T-helper 17 cell (primary cell): ENCODE measurements at places on chromosomes 7 and 10. TPM values are rescaled to one million over a fixed set of nuclear protein-coding genes. Genes with fewer than 3 reads are reported as not detected.

DNA sequence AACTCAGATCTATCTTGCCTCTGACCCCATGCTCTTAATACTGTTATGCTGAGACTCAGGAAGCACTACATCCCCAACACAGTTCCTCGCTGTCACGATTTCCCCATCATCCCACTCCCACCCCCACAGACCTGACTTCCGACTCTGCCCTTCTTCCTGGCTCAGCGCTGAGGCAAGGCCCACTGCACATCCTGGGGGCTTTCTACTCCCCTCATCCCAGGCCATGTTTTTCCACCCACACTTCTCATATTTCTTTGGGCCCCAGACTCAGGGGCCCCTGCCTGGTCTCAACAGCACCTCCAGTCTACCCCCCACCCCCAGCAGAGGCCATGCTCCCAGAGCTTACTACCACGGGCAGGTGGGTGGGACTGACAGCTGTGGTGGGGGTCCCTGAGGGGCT is 7.7 kb upstream of the NDST2 start:
- no peaks in the 10 kb centered on the region for H3K27me3 ChIP-seq
- no peak overlapping the region for H3K27ac ChIP-seq
- no peak overlapping the region for H3K4me3 ChIP-seq
- peaks cover 10% of the 10 kb centered on the region for H3K4me1 ChIP-seq

- H3K4me1 ChIP-seq = no peaks in the 10 kb centered on the region
- H3K27ac ChIP-seq = no peak overlapping the region
- no peaks in the 10 kb centered on the region for H3K36me3 ChIP-seq
- no peak for DNase-seq
- no peak overlapping the region for H3K4me3 ChIP-seq
Observed at GRCh38 chr7:138398857-138399256, 61.2 kb upstream of the TRIM24 start.

DNA sequence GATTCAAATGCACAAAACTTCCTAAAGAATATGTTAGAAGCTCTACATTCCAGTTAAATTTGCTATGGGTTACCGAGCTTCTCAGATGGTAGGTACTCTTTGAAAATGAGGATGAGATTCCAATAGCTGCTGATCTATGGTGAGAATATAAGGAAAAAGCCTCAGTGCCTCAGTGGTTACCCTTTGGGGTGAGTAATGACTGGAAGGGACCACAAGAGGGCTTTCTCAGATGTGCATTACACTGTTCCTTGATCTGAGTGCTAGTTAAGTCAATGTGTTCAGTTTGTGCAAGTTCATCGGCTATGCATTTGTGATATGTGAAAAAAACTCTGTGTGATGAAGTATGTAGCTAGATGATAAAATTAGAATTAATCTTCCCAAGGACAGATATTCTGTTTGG is 3.5 kb downstream of the NRCAM start:
- H3K36me3 ChIP-seq = peaks cover 3% of the 10 kb centered on the region
- no peak overlapping the region for H3K4me3 ChIP-seq
- peaks cover 67% of the 10 kb centered on the region for H3K27me3 ChIP-seq
- DNase-seq = no peak
- H3K4me1 ChIP-seq = peaks cover 5% of the 10 kb centered on the region

DNA sequence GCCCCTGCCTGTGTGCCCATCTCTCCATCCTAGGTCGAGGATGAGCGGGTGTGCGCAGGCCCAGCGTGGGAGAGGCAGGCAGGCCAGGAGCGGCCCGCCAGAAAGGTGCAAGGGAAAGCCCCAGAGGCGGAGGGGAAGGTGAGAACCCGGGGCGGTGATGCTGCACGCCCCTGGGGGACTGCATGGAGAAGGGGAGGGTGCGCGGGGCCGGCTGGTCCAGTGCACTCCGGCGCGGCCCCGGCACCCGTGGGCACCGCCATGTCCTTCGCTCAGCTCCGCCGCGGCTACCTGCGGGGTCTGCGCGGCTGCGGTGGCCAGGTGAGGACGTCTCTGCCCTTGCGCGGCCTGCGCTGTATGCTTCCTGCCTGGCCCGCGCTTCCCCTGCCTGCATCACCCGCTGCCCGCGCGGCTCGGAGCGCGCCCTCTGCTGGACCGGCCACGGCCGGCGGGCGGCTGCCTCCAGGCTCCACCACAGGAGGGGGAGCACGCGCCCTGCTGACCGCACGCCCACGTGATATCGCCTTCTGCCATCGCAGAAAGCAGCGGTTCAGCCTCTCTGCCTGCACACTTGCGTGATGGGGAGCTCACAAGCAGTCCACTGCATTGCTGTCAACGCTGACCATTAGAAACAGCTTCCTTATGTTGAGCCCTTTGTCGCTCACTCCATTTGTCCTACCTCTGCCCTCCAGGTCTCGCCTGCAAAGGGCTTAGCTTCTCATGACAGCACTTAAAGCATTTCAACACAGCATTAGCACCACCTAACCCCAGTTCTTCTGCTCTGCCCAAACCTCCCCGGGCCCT is 73.9 kb downstream of the CXCL12 start:
- H3K4me1 ChIP-seq = peaks cover 10% of the 10 kb centered on the region
- no peak overlapping the region for H3K27ac ChIP-seq
- peak overlapping the region; percentile 76 for H3K4me3 ChIP-seq
- peaks cover 30% of the 10 kb centered on the region for H3K27me3 ChIP-seq

C10orf53 gene
- total RNA-seq = not detected

GRCh38 chr10:82564353-82565196 is 689.6 kb downstream of the NRG3 start:
- H3K4me3 ChIP-seq = no peak overlapping the region
- no peak for DNase-seq
- no peak overlapping the region for H3K27ac ChIP-seq
- H3K4me1 ChIP-seq = no peaks in the 10 kb centered on the region
- no peaks in the 10 kb centered on the region for H3K27me3 ChIP-seq
